ENCODE measurements at places on chromosomes 7 and 10.

GRCh38 chr10:99555371-99555770, 22.6 kb downstream of the NKX2-3 start:
- DNase-seq, result no peak

DNA sequence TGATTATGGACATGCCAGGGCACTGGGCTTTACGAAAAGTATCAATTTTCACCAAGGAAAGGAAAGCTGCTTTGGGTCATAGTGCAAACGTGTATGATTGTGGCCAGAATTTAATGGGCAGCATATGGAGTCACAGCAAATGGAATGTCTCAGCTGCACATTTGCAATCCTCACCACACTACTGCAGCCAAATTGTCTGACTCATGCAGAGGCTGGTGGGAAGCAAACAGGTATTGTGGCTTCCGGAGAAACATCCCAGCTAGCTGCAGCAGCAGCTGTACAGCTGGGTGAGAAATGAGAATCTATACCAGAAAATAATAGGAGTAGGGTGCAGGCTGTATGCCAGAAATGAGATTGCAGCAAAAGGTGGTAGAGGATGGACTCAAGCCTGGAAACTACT, 374.7 kb upstream of the VWC2 start:
- DNase-seq, result no peak

- DNase-seq, result no peak
Measured at GRCh38 chr7:32158751-32159745, 88.8 kb upstream of the PDE1C start.

DNA sequence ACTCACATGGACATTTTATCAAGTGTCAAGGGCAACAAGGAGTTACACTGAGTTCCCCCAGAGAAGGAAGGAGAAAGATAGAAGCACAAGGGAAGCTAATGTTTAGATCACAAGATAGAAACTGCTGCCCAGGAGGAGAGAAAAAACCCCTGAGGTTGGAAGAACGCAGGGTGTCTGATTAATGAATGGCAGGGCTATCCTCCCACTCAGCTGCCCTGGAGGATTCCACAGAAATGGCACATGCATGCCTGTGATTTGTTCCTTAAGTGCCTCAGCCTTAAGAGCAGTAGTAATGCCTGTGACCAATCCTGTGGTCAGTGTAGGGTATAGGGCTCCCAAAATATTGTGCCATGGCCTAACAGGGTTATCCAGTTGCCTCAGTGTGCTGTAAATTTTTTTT, 20.2 kb downstream of the DNAJB9 start:
- DNase-seq, result no peak

GRCh38 chr10:61974601-61975390, 73.3 kb downstream of the ARID5B start:
- peak; percentile 78 for DNase-seq

DNA sequence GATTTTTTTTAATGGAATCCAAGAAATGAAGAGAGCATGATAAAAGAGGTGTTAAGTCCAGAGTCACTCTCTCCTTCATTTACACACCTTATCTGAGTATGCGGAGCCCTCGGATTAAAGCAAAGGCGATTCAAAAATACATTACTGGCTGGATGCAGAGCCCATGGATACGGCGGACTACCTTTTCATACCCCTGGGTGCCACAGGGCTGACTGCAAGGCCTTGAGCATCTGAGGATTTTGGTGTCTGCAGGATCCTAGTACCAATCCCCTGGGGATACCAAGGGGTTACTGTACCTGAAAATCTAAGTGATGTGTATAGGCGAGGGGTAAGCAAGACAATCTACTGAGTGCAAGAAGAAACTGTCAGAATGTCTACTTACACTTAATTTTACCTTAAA, 20.5 kb downstream of the PIP4K2A start:
- no peak for DNase-seq

- peak; percentile 63 for DNase-seq
Measured at GRCh38 chr7:90766814-90767564, 170.9 kb downstream of the CDK14 start.

DNA sequence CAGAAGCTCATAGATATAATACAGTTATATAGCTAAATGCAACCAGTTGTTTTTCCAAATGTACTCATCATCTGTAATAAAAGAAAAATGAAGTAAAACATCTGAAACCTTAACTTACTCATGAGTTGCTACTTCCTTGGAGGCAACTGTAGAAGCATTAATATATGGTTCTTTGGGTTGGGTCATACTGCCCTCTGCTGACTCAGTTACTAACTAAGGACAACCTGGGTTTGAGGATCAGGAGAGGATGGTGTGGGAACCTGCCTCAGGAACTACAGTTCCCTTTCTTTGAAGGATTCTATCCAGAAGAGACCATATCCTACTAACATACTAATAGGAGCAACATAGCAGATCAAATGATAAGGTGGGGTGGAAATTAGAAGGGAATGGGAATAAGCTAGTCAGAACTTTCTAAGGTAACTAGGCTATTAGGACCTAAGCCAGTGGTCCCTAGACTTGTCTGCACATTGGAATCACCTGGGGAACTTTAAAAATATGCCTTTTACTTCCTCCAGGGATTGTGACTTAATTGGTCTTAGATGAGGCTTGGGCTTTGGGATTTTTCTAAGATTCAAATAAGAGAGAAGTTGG, 20.7 kb downstream of the COX15 start:
- peak; percentile 57 for DNase-seq

DNA sequence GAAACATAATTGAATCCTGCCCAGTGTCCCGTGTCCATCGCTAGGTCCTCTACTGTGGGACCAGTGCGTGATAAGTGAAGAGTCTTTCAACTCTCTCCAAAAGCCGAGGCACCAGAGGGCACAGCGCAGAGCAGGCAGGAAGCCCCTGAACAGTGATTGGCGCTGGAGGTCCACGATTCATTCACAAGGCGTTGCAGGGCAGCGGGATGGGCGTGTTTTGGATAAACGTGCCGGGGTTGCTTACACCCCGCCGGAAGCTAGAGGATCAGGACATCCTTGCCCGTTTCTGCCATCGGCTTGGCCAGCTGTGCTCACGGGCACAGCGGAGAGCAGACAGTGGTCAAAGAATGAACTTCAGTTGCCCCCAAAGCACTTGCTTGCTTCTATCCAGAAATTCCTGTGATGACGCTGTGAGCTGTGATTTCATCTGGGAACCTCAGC, 86.0 kb upstream of the PFKP start:
- no peak for DNase-seq

- DNase-seq, result no peak
Measured at GRCh38 chr7:68309806-68310205, 1288.5 kb upstream of the AUTS2 start.

GRCh38 chr10:101489355-101489754, 98.7 kb downstream of the POLL start:
- DNase-seq, result no peak

GRCh38 chr7:140342727-140343514, 55.4 kb downstream of the SLC37A3 start:
- DNase-seq, result peak; percentile 67

- no peak for DNase-seq
Measured at GRCh38 chr7:7433811-7434210, 101.9 kb downstream of the COL28A1 start.

GRCh38 chr7:128841171-128841690, 11.0 kb downstream of the FLNC start:
- no peak for DNase-seq

- DNase-seq, result no peak
Measured at GRCh38 chr7:157544226-157544625, 207.4 kb downstream of the DNAJB6 start.

DNA sequence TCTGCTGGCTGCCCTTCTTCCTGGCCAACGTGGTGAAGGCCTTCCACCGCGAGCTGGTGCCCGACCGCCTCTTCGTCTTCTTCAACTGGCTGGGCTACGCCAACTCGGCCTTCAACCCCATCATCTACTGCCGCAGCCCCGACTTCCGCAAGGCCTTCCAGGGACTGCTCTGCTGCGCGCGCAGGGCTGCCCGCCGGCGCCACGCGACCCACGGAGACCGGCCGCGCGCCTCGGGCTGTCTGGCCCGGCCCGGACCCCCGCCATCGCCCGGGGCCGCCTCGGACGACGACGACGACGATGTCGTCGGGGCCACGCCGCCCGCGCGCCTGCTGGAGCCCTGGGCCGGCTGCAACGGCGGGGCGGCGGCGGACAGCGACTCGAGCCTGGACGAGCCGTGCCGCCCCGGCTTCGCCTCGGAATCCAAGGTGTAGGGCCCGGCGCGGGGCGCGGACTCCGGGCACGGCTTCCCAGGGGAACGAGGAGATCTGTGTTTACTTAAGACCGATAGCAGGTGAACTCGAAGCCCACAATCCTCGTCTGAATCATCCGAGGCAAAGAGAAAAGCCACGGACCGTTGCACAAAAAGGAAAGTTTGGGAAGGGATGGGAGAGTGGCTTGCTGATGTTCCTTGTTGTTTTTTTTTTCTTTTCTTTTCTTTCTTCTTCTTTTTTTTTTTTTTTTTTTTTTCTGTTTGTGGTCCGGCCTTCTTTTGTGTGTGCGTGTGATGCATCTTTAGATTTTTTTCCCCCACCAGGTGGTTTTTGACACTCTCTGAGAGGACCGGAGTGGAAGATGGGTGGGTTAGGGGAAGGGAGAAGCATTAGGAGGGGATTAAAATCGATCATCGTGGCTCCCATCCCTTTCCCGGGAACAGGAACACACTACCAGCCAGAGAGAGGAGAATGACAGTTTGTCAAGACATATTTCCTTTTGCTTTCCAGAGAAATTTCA, 1.7 kb downstream of the ADRB1 start:
- DNase-seq, result peak; percentile 77

DNA sequence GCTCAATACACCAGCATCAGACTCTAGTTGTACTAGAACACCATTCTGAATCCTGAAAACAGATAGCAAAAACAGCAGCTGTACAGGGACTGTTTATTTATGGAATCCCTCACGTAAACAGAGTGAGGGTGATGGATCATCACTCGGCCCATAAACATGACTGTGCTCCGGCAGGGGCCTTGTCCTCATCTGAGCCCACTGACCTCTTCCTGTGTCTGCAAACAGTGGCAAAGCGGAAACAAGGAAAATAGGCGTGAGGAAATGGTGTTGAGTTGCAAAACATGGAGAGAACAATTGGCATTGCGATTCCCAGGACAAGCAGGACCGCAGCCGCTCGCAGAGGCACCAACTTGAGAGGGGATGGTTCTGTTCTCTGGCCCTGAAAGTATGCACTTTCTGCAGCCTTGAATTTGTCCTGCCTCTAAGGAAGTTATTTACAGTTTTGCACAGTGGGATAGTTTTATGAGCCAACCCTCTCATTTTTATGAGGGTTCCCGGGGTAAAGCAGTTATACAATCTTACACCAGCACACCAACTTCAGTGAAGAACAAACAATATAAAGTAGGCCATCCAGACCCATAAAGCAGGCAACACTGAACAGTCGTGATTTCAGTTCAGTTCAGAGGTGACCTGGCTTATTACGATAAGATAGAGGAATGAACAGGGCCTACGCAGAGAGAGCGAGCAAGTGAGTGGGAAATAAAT, 248.0 kb upstream of the FZD8 start:
- DNase-seq, result no peak

- DNase-seq, result no peak
Measured at GRCh38 chr10:59384761-59385160, 22.4 kb upstream of the FAM13C start.

- DNase-seq, result no peak
Measured at GRCh38 chr10:24009736-24010135, 199.2 kb upstream of the KIAA1217 start.

GRCh38 chr7:132239422-132239994, 336.8 kb downstream of the PLXNA4 start:
- DNase-seq, result no peak

DNA sequence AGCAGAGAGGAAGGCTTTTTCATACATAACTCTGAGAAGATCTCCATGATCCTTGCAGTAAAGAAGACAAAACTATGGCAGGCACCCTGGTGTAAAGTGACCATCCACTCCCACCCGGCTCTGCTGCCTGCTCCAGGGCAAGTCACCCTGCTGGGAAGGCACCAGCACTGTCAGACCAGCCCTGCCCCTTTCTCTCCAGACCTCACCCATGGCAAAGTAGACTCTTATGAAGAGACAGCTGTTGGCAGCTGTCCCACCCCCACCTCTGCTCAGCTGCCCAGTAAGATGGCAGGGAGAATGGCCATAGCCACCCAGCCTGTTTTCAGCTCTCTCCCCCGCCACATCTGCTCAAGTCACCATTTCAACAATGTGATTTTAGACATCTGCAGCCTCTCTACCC, 8.6 kb upstream of the ZMIZ2 start:
- no peak for DNase-seq

GRCh38 chr7:142884286-142884640, 1.3 kb downstream of the TRPV6 start:
- DNase-seq, result no peak

DNA sequence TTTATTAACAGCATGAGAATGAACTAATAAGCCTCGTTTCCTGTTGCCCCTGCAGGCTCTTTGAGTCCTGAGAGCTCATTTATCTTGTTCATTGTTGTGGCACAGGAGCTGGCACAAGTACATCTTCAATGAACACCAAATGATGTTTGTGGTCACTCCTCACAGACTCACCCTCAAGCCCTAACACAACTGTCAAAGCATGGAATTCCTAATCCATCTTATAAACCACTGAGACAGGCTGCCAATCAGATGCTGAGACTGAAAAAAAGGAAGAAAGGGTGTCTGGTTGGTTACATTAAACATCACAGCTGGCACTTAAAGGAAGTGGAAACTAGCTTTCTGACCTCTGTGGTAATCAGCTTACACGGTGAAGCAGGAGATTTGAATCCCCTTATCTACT, 7.7 kb upstream of the CCDC172 start:
- no peak for DNase-seq

DNA sequence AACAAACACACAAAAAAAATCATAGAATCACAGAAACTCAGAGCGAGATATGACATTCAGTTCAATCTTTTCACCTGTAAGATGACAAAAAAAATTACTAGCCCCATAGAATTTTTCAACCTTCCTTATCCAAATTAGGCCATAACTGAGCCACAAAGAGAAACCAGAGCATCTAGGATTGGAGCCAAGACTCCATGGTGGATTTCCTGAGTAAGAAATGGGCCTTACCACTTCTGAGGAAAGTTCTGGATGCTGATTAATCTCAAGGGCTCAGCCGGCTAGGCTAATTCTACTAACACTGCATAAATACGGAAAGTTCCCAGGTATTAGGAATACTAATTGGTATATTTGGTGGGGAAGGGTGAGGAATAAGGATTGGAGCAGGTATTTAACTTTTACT, 16.8 kb downstream of the LIPM start:
- DNase-seq, result no peak

DNA sequence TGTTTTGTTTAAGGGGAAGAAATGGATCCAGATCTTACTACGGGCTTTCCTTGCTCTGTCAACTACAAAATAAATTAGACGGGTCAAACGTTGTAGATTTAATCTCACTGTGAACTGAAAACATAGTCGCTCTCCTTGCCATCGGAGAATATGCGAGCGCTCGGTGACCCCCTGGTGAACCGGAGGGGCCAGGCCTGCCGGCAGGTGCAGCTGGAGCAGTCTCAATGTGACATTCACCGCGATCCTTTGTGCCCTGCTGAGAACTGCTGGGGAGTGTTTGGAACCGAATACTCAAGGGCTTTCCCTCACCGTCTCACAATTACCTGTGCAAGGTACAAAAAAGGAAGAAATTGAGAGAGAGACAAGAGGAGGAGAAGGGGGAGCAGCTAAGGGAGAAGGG, 174.1 kb upstream of the GPR26 start:
- DNase-seq, result no peak

GRCh38 chr7:132118641-132119040, 457.6 kb downstream of the PLXNA4 start:
- DNase-seq, result no peak
